ENCODE measurements at places on chromosomes 7 and 10.

GRCh38 chr7:13027321-13027720, 339.9 kb downstream of the ARL4A start:
- no peak for DNase-seq

GRCh38 chr10:74837743-74838142, 11.3 kb downstream of the KAT6B start:
- DNase-seq: no peak

DNA sequence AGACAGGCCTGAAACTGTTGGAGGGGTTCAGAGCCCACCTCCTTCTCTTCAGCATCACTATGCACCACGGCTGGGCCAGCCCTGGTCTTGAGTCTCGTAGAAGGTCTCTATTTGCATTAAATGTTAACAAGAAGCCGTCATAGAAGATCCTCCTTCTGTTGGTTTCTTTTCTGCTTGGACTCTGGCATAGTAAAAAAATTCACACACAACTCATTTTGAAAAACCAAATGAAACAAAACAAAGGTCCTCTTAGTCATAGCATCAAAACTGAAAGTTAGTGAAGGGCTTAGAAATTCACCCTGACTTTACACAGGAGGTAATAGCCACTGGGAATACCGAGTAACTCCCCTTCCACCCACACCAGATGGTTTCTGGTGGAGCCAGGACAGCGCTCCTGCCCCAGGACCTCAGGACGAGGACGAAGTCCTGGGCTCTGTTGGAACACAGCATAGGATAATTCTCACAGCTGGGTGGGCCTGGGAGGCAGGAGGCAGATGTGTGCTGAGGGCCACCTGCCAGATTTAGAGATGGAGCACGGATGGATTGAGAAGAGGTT, 248.4 kb upstream of the KLF6 start:
- no peak for DNase-seq

DNA sequence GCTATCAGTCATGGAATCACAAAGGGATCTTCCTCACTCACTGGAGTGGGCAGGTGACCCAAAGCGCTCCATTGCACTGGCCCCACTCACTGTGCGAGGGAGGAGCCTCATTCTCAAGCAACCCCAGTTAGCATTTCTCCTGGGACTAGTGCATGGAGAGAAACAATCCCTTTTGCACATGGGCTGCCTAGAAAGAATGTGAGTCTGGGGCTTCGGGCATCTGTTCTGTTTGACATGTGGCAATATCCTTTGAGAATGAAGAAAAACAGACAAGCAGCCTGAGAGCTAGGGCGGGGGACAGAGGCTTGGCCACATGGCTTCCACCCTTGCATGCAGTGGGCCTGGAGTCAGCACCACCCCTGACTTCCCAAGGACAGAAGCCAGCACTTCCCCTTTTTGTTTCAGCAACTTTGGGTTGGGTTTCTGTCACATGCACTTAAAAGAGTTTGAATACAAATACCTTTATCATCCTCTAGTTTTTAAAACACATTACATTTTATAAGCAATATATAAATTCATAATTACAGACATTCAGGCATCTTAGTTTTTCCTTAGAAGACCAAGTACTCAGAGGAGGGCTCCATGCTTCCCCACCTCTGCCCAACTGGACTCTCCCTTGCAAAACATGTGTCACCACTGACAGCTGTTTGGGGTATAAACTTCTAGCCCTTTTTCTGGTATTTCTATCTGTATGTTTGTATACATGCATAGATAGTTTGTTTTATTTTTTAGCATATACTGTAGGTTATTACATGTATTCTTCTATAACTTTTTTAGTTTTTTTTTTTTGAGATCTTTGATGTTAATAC, 73.8 kb downstream of the RBM20 start:
- DNase-seq: no peak

DNA sequence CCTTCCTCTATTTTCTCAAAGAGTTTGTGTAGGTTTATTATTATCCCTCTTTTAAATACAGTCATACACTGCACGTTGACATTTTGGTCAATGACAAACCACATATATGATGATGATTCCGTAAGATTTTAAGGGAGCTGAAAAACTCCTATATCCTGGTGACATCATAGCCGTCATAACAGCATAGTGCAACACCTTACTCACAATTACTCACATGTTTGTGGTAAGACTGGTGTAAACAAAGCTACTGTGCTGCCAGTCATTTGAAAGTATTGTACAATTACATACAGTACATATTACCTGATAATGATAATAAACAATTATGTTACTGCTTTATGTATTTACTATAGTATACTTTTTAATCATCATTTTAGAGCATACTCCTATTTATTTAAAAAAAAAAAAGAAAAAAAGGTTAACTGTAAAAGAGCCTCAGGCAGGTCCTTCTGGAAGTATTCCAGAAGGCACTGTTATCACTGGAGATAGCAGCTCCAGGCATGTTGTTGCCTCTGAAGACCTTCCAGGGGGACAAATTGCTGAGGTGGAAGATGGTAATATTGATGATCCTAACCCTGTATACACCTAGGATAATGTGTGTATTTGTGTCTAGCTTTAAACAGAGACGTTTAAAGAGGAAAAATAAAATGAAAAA, 123.3 kb upstream of the CDK1 start:
- DNase-seq: no peak

GRCh38 chr7:43648473-43649406, 65.8 kb downstream of the STK17A start:
- no peak for DNase-seq

DNA sequence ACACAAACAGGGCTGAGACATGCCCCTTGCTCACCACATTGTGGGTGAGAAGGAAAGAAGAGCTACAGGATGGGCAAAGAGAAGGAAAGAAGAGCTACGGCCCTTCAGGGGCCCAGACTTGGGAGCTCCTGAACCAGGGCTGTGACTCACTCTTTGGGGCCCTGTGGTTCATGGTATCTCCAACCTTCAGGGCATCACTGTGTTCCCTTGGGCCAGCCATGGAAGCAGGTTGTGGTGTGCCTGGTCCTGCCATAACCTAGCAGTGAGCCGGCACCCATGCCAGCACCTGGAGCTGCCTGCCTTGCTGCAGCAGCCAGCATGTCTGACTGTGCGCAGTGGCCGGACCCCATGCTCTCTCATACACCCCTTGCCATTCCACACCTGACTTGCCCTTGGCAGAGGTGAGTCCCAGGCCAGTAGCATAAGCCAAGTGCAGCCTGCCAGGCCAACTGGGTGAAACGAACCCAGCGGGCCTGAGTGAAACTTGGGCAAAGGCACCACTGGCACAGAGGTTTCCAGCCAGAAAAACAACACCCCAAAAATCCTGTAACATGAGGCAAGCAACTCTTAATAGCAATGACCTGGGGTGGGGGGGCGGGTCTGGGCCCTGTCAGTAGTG, 89.0 kb upstream of the CACUL1 start:
- DNase-seq: no peak

Data from hematopoietic multipotent progenitor cell treated with erythropoietin and hydrocortisone succinate and interleukin-3 and kit ligand, for 15 days (in vitro differentiated cells).